ENCODE measurements at places on chromosomes 6 and 20. TPM values are rescaled to one million over a fixed set of nuclear protein-coding genes. Genes with fewer than 3 reads are reported as not detected.

The SIRPA gene
- total RNA-seq: 20.2 TPM

The IL20RA gene
- not detected for total RNA-seq

The RNF146 gene
- total RNA-seq: 56.8 TPM

The TENT5A gene
- total RNA-seq: 15.2 TPM

The SYNDIG1 gene
- total RNA-seq: not detected

The BMP7 gene
- total RNA-seq: not detected

The MYMX gene
- not detected for total RNA-seq

The MAVS gene
- 30.3 TPM for total RNA-seq

The FAM209B gene
- total RNA-seq: not detected

The TBX18 gene
- 41.4 TPM for total RNA-seq

The KCNB1 gene
- under 0.01 TPM for total RNA-seq

The ADGRF5 gene
- 2.0 TPM for total RNA-seq

The CASS4 gene
- under 0.01 TPM for total RNA-seq

The THEMIS gene
- not detected for total RNA-seq

The PGC gene
- not detected for total RNA-seq
